Activated T-cell treated with anti-CD3 and anti-CD28 coated beads for 24 hours (primary cell): ENCODE measurements at places on chromosomes 7 and 10.

GRCh38 chr7:101853684-101854083 lies 36.3 kb downstream of the CUX1 start:
- no peak for DNase-seq

- no peak for DNase-seq
Observed at GRCh38 chr10:62707810-62708209, 96.7 kb upstream of the ADO start.

DNA sequence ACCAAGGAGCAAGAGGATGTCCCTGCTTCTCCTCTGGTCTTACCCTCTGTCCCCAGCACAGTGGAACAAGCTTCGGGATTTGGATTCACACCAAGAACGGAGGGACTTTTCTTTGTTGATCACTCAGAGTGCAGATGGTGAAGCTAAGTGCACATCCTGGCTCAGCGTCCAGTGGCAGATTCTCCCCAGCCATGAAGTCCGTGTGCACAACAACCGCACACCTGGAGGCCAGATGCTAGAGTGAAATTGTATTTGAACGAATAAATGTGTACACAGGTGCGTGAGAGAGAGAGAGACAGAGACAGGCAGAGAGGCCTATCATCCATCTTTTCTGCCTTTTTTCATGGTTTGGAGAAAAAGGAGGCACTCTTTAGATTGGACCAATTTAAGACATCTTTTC lies 31.5 kb downstream of the ASB13 start:
- DNase-seq, result no peak

DNA sequence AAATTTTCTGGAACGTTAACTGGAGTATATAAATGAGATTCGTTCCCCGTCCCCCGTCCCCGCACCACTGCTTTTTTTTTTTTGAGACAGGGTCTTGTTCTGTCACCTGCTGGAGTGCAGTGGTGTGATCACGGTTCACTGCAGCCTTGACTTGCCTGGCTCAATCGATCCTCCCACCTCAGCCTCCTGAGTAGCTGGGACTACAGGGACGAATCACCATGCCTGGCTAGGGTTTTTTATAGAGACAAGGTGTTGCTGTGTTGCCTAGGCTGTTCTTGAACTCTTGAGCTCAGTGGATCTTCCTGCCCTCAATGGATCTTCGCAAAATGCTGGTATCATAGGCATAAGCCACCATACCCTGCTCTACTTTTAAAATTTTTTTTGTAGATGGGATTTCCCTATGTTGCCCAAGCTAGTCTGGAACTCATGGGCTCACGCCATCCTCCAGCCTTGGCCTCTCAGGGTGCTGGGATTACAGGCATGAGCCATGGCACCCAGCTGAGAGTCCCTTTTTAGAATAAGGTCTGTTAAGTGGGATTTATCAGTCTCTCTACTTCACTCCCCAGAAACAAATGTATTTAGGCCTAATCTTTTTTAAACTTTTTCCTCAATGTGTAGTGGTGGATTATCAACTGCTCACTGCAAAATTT lies 122.9 kb downstream of the LYZL1 start:
- DNase-seq, result no peak

- no peak for DNase-seq
Observed at GRCh38 chr10:61148451-61148850, 204.5 kb upstream of the RHOBTB1 start.

GRCh38 chr10:120650705-120651399 lies 193.8 kb downstream of the PLPP4 start:
- DNase-seq, result no peak

DNA sequence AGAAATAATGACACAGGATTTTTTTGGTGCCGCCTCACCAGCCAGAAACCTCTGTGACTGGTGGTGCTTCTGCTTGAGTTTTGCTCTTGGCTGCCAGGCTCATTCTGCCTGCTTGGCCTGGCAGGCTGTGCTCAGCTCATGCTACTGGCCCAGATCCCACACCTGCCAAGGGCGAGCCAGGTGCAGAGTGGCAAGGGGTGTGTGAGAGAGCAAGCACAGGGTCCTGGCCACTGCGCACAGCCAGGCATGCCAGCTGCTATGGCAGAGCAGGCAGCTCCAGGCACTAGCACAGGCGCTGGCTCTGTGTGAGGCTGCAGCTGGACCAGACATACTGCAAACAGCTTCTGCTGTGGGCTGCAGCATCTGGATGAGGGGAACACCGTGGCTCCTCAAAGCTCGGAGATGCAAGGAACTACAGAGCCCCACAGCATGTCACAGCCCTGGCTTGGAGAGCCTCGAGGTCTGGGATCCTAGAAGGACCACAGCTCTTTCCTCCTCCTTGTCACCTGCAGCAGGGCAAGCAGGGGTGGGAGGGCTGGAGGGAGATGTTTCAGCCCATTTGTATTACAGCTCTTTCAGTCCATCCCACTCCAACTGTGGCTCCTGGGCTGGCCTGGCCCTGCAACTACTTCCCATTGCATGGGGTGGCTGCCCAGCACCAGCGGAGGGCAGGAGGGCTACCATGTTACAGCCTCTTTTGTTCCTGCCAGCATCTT lies 313.4 kb upstream of the SEMA3C start:
- no peak for DNase-seq

GRCh38 chr7:55975988-55976633 lies 11.7 kb downstream of the NIPSNAP2 start:
- no peak for DNase-seq

- DNase-seq, result peak; percentile 1
Observed at GRCh38 chr10:96585736-96586418, 935 bp downstream of the TM9SF3 start.

GRCh38 chr10:115129752-115130151 lies 36.6 kb downstream of the ATRNL1 start:
- no peak for DNase-seq

DNA sequence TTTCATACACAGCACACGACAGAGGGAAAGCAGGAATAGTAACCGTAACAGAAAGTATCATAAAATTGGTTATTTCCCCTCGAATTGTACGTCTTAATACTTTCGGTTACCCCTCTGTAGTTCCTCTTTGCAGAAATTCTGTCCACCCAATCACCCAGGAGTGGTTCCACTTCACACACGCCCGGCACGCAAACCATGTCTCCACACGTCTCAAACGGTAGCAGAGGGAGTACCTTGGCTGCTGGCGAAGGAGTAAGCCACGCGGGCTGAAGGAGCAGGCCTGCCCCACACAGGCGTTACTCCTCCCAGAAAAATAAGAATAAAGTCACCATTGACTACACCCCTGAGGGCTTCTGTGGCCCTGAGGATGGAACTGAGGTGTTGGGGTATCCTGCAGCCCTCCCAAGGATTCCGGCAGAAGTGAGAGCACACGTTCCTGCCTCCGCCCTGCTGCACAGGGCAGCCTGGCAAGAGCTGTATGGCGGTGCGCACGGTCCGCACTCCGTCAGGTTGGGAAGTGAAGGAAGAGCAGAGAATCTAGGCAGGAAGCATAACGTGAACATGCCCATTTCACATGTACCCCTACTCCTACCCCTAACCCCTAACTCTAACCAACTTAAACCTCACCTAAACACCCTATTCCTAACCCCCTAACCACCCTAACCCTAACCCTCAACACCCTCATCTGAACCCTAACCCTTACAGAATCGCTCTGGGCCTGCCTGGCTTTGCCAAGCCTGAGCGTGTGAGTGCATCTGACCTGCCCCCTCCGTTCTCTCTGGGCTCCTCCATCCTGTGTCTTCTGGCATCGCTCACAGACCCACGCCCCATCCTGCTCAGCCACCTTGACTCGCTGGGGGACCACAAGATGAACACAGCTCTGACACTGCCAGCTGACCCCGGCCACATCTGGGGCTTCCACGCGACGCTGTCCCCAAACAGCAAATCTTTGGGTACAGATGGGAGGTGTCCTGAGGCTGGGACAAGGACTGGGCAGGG lies 18.2 kb downstream of the GPR146 start:
- DNase-seq, result no peak

DNA sequence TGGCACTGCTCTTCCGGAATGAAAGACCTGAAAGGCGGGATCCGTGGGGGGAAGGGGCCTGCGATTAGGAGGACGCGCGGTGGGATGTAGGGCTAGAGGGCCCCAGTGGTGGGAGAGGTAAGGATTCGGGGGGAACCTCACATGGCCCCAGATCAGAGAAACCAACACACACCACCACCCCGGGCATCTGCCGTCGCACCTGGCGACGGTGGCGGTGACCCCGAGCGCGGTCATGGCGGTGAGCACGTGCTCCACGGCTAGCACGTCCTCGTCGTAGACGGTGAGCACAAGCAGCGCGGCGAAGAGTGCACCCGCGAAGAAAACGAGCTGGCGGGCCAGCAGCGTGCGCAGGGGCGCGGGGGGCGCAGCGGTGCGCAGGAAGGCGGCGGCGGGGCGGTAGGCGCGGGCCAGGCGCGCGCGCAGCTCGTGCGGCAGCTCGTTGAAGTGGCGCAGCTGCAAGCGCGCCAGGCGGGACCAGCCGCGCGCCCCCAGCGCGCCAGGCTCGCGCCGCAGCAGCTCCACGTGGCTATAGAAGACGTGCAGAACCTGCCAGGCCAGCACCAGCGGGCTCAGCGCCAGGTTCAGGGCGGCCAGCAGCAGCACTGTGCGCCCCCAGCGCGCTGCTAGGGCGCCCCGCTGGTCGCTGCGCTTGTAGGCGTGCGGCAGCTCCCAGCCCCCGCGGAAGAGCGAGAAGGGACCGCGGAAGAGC lies 5.7 kb downstream of the ATG9B start:
- no peak for DNase-seq

GRCh38 chr10:94583124-94583523 lies 37.5 kb downstream of the HELLS start:
- no peak for DNase-seq

DNA sequence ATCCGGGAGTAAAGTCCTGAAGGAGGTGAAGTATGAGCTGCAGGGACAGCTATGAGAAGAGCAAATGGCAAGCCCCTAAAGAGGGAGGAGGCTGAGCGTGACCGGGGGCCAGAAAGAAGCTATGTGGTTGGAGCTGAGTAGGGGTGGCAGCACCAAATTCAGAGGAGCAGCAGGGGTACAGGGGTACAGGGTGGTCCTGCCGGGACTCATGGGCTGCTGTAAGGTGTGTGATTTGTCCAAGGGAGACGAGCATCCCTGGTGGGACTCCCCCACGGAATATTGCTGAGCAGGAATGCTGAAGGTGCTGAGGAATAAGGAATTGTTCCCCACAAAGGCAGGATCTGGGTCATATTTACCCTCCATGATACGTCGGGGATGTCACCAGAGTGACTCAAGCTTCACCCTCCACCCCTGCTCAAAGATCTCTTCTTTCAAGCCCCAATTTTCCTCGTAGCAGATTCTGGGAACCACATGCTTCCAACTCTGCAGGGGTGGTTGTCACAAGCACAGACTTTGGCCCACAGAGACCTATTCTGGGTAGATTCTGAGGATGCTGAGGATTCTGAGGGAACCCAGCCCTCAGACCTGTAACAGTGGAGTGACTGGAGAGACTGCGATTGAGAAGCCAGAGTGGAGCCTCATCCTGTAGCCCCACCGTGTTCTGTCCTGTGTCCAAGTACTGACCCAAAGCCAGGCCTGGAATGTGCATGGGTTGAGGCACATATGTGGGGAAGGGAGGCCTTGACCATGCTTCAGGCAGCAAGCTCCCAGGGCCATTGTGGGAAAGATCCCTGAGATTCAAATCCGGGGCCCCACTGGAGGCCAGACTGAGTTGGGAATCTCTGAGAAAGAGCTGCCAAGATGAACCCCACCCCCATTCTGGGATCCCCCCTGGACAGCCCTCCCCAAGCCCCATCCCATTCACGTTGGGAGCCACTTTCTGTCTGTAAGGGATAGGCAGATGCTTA lies 4.2 kb downstream of the SFTPD start:
- no peak for DNase-seq

DNA sequence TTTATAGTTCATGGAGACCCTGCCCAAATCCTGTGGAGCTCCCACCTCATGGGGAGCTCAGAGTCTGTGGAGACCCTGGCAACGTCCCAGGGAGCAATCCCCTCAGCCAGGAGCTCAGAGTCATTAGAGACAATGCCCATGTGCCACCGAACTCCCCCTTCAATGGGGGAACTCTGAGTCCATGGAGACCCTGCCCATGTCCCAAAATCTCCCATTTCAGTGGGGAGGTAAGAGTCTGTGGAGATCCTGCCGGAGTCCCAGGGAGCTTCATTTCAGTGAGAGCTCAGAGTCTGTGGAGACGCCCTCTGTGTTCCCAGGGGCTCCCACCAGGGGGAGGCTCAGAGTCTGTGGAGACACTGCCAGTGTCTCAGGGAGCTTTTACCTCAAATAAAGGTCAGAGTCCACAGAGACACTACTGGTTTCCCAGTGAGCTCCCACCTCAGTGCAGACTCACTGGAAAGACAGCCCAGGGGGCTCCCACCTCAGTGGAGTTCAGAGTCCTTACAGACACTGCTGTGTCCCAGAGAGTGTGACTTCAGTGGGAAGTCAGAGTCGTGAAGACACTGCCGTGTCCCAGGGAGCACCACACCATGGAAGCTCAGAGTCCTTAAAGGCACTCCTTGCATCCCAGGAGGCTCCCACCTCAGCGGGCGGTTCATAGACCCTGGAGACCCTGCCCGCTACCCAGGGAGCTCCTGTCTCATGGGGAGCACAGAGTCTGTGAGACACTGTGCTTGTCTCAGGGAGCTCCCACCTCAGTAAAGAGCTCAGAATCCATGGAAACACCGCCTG lies 5.0 kb downstream of the MYO1G start:
- DNase-seq, result no peak

GRCh38 chr7:3146571-3147226 lies 103.0 kb upstream of the CARD11 start:
- DNase-seq, result no peak

- DNase-seq, result no peak
Observed at GRCh38 chr7:73865738-73866445, 4.9 kb downstream of the TMEM270 start.

- DNase-seq, result no peak
Observed at GRCh38 chr7:50857804-50858489, 75.3 kb upstream of the GRB10 start.

DNA sequence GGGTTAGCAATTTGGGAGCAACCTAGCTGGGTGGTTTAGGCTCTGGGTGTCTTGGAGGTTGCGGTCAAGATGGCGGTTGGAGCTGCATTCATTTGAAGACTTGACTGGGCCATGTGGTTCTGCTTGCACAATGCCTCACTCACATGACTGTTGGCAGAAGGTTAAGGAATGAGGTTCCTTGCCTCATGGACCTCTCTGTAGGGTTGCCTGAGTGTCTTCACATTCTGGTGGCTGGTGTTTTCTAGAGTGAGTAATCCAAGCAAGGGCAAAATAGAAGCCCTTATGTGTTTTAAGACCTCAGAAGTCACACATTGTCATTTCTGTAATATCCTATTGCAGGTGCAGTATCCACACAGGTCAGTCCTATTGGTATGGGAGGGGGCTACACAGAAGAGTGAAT lies 52.0 kb downstream of the CDK14 start:
- DNase-seq, result no peak
